Left cardiac atrium (tissue), 4 donors: ENCODE measurements at places on chromosomes 11 and 22. TPM values are rescaled to one million over a fixed set of nuclear protein-coding genes. Genes with fewer than 3 reads are reported as not detected.

Gene APOL4
- total RNA-seq = 11.4 TPM

GRCh38 chr11:78878631-78879030 lies 304.0 kb upstream of the NARS2 start:
- no peak for DNase-seq

DNA sequence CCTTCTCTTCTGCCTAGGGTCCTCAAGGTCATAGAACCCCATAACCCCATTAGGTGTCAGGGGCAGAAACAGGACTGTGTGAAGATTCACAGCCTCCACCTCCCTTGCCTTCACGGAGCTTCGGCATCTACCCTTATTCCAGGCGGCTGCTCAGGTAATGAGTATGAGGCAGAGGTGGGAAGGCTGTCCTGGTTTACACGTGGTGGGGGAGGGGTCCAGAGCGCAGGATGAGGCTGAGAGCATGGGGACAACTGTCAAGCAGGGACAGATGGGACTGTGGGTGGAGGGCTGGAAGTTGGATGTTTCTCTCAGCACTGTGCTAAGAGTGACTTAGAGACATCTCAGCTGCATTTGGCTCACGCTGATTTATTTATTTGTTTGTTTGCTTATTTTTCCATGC lies 4.3 kb upstream of the RAD9A start:
- no peak for DNase-seq

DNA sequence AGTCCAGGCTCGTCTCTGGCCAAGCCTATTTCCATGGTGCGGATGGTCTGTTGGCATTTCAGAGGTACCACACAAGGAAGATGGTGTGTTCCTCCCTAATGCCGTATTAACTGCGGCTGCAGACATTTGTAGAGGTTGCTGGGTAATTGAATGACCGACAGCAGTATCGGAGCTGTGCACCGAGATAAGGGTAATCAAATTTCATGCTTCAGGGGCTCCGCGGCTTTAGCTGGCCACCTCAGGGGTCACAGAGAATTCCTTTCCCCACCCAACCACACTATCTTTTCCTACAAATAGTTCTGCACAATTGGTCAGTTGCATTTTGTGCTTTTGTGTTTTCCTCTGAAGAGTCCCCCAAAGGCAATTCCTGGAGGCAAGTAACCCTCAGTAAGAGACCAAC lies 297.4 kb downstream of the OPCML start:
- DNase-seq = no peak
